ENCODE measurements at places on chromosomes 4 and X. TPM values are rescaled to one million over a fixed set of nuclear protein-coding genes. Genes with fewer than 3 reads are reported as not detected.

The PNMA6A gene
- 0.42 TPM for total RNA-seq

The RHOXF2 gene
- total RNA-seq = not detected

The TEX13B gene
- total RNA-seq = not detected

The VGLL1 gene
- total RNA-seq = not detected

The TBC1D8B gene
- 13.9 TPM for total RNA-seq

The NDP gene
- 0.17 TPM for total RNA-seq

The FREM3 gene
- total RNA-seq = not detected

The TNMD gene
- total RNA-seq = 1.1 TPM

The SCARB2 gene
- 176 TPM for total RNA-seq

The RIBC1 gene
- total RNA-seq = 0.85 TPM

The FAM9C gene
- total RNA-seq = 0.17 TPM

GRCh38 chrX:154546354-154547244 lies at the start of gene G6PD:
G6PD (minus strand) TSS chrX:154546846; CDS start chrX:154546155, 691 bp downstream.
- DNase-seq = no peak

DNA sequence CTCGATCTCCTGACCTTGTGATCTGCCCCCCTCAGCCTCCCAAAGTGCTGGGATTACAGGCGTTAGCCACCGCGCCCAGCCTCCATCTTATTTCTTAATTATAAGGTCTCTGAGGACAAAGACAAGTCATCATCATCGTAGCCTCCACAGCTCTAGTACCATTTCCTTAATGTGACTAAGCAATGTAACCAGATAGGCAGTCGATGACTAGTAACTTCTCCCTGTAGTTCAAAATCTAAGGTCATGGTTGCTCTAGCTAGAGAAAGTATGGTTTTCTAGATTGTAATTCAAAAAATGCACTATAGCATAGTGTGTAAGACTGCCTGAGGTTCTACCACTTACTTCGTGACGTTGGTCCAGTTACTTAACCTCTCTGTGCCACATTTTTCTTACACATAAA lies 6.9 kb downstream of the SLC39A8 start:
- DNase-seq = no peak

GRCh38 chr4:149370785-149371420 lies 444.7 kb downstream of the IQCM start:
- DNase-seq = peak; percentile 7

GRCh38 chr4:83125738-83126141 lies 11.2 kb upstream of the PLAC8 start:
- DNase-seq = peak; percentile 84

- no peak for DNase-seq
Observed at GRCh38 chrX:13389501-13389900, 69.6 kb upstream of the ATXN3L start.

DNA sequence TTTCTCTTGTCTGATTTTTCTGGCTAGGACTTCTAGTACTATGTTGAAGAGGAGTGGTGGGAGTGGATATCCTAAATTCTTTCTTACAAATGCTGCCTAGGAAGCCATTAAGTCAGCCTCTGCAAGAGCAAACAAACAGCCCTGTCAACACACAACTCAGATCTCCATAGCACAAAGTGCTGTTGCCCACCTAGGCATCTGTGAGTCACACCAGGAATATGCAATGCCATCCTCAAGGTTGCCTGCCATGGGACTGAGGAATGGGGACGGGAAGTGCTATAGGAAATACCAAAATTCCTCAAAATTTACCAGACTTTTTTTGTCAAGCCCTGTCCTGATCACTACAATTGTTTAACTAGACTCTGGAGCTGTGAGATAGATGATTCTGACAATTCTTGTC lies 466.9 kb downstream of the FSTL5 start:
- DNase-seq = no peak

GRCh38 chrX:129979207-129979920 lies 3.1 kb upstream of the BCORL1 start:
- no peak for DNase-seq

GRCh38 chr4:105495667-105496066 lies 21.8 kb upstream of the PPA2 start:
- DNase-seq = no peak

DNA sequence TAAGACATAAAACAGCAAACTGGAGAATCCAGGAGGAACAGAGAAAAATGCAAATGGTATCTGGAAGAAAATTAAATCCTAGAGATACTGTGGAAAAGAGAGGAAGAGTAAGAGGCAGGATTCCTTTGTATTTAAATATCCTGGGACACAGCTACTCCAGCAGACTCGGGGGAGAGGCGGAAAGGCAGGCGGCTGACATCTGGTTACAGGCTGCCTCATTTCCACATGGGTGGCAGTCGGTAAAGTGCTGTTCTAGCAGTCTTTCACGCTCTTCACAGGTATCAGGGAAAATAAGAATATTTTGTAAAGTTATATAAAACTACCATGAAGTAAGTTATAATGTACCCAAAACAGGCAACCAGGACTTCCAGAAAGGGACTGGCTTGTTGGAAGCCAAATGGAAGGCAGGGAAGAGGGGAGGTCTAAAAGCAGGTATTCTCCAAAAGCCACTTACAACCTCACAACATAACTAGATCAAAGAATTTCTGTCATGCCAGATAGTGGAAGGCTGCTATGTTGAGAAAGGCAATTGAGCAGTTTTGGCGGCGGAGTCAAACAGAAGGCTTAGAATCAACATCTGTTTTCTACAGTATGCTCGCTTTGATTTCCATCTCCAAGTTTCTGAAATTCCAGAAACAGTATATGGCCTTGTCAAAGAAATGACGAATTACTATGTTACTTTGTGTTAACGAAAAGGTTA lies 1.3 kb upstream of the TIGD2 start:
- DNase-seq = no peak

DNA sequence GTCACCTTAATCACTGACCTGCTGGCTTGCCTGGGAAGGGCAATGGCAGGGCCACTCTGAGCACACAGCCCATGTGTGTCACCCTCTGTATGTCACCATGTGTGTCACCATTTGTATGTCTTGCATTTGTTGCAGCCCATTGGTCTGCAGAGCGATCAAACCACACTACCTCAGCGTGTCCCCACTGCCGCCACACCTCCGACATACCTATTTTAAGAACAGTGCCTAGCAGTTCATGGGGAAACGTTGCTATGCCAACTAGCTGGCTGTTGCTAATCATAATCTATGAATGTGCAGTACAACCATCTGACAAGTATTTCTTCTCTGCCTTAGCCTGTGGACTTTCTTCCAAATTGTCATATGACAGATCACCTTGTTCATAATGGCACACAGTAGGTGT lies 8.0 kb upstream of the CRMP1 start:
- DNase-seq = no peak

DNA sequence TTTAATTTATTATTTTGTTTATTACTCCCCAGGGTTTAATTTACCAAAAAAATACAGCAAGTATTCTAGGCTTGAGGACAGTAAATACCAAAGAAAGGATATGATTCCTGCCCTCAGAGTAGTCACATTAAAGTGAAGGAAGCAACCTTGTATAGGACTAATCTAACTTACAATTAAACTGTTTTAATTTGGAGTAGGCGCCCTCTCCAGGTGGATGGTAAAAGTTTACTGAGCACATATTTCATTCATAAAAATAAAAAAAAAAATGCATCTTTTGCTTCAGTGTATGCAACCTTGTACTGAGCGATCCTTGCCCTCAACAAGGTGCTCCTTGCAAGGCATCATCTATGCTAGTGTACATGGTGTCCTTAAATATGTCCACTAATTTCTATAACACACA lies 72.0 kb upstream of the MAGEB16 start:
- DNase-seq = peak; percentile 13

DNA sequence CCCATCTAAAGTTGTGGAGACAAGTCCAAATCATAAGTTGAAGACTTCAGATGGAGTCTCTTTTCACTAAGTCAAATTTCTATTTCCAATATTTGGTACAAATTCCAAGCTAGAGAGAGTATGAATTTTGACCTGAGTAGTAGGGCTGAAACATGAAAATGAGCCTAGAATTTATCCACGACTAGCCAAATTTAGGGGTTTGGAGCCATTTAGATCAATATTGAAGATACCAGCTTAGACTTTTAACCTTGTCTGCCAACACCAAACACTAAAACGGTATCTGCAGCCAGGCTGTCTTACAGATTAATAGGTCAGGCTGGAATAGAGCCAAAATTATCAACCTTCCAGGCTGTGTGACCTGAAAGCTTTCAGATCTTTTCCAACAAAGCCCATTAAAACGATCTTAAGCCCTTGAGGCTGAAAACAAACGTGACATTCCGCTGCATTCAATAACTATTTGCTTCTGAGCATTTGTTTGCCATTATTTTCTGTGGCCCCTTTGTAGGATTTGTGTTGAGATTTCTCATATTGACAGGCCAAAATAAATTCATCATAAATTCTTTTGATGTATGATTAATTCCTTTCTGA lies 268.7 kb upstream of the DKK2 start:
- DNase-seq = no peak

GRCh38 chrX:15158736-15159406 lies 111.0 kb downstream of the ASB9 start:
- DNase-seq = no peak

GRCh38 chr4:121696170-121696580 lies 605 bp downstream of the ANXA5 start:
- DNase-seq = peak; percentile 80

GRCh38 chr4:74156521-74156920 lies 1.4 kb upstream of the MTHFD2L start:
- no peak for DNase-seq
